Activated CD8-positive, alpha-beta T cell treated with anti-CD3 and anti-CD28 coated beads, Interleukin-2, amount 10 ng/mL, durations not matched to agents 7 days and 5 days (primary cell): ENCODE measurements at places on chromosomes 1 and 21.

DNA sequence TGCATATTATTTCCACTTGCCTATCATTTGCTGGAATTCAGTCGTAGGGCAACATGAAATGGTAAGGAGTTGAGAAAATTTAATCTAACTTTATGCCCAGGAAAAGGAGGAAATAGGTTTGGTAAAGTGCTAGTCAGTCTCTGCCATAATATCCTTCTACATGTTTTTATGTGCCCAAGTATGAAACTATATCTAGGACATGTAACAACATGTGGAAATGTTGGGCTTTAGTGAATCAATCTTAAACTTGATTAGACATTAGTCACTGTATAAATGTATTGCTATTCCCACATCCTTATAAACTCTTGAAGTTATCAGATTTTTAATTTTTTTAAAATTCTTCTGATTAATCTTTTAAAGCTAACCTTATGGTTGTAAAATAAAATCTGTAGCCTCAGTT lies 204.7 kb upstream of the ZRANB2 start:
- no peak for DNase-seq
- H3K27ac ChIP-seq = no peak overlapping the region
- no peaks in the 10 kb centered on the region for H3K27me3 ChIP-seq
- H3K4me1 ChIP-seq = no peaks in the 10 kb centered on the region
- no peak overlapping the region for H3K4me3 ChIP-seq
- H3K36me3 ChIP-seq = no peaks in the 10 kb centered on the region

- H3K27ac ChIP-seq = peak overlapping the region; percentile 80
- peaks cover 25% of the 10 kb centered on the region for H3K27me3 ChIP-seq
- peak; percentile 30 for DNase-seq
- H3K4me1 ChIP-seq = peaks cover 41% of the 10 kb centered on the region
Observed at GRCh38 chr1:15410223-15410883, 665 bp downstream of the EFHD2 start.

DNA sequence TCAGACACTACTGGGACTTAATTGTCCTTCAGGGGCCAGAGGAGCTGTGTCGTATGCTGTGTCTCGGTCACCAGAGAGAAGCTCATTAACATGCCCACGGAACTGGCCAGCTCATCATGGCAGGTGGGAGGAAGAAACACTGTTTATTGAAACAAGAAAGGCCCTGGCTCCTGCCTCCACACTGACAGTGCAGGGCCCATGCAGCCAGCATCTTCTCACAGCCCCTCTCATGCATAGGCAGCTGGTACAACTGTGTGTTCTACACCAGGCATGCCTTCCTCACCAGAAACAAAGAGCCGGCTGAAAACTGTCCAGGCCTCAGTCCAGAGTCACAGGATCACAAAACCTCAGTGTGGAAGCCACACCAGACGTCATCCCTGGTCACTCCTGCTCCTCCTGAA lies 106.0 kb downstream of the UBE2U start:
- no peak overlapping the region for H3K4me3 ChIP-seq
- H3K36me3 ChIP-seq = no peaks in the 10 kb centered on the region
- no peak overlapping the region for H3K27ac ChIP-seq
- peaks cover 2% of the 10 kb centered on the region for H3K27me3 ChIP-seq
- no peak for DNase-seq
- no peaks in the 10 kb centered on the region for H3K4me1 ChIP-seq

DNA sequence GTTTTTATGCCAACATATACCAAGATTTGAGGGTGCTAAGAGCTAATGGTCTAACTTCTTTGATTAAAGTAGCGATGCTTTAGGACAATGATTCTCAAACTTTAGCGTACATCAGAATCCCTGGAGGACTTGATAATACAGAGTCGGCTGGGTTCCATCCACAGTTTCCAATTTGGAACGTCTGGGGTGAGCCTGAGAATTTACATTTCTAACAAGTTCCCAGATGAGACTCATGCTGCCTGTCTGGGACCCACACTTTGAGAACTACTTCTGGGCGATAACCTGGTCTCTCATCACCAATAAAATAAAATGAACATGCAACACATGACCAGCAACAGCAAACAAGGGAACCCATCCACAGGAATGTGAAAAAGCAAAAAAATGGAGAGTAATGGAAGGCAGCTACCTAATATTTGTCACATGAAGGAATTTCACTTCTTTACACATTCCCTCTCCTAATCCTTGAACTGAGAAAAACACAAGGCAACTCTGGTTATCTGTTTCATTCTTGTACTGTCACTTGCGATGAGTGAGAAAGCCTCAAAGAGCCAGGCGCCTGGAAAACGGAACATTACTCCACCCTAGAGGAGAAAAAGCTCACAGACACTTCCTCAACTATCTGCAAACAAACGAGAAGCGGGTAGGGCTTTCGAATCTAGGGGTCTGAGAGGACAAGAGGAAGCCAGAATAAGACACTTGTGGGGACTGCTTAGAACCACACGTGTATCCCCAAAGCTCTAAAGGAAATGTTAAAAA lies 14.0 kb downstream of the HSF2BP start:
- H3K4me3 ChIP-seq = peak overlapping the region; percentile 54
- H3K4me1 ChIP-seq = peaks cover 24% of the 10 kb centered on the region
- H3K36me3 ChIP-seq = no peaks in the 10 kb centered on the region
- peaks cover 6% of the 10 kb centered on the region for H3K27me3 ChIP-seq
- peak overlapping the region; percentile 78 for H3K27ac ChIP-seq
- peak; percentile 67 for DNase-seq

DNA sequence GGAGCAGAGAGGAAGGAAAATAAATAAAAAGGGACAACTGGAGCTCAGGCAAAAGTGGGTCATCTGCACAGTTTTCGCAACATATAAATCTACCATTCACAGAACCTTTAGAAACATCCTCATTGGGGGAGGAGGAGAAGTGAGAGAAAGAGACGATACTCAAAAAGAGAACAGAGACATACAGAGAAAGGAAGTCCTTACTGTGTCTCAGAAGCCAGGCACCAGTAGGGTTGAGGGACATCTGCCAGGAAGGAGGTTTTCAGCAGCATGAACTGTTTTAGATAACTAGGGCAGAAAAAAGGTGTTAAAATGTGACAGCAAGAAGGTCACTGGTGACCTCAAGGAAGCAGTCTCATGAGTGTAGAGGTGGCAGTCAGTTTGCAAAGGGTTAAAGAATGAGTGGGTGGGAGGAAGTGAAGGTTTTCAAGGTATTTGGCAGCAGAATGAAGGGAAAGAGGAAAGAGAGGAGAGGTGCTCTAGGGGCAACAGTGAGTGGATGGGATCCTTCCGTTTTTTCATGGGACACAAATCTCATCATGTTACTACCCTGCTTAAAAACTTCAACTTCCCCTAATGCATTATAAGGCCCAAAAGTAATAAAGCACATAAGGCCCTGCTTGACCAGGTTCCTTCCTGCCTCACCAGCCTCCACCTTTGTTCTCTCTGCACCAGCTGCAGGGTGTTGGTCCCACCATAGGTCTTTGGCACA lies 9.5 kb downstream of the JAK1 start:
- H3K4me3 ChIP-seq = no peak overlapping the region
- peaks cover 14% of the 10 kb centered on the region for H3K36me3 ChIP-seq
- H3K4me1 ChIP-seq = peaks cover 46% of the 10 kb centered on the region

GRCh38 chr1:84159533-84160240 lies 15.6 kb downstream of the PRKACB start:
- H3K4me3 ChIP-seq = no peak overlapping the region
- no peak overlapping the region for H3K27ac ChIP-seq
- no peaks in the 10 kb centered on the region for H3K27me3 ChIP-seq
- DNase-seq = no peak

DNA sequence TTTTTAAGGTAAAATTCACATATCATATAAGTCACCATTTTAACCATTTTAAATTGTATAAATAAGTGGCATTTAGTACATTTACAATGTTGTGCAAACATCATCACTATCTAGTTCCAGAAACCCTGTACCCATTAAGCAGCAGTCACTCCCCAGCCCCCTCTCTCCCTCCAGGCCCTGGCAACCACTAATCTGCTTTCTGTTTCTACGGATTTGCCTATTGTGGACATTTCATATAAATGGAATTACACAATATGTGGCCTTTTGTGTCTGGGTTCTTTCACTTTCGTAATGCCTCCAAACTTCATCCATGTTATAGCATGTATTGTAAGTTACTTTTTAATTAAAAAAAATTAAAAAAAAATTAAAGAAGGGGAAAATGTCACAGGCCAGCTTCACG lies 58.0 kb upstream of the RAB3GAP2 start:
- DNase-seq = no peak
- no peak overlapping the region for H3K27ac ChIP-seq
- no peaks in the 10 kb centered on the region for H3K4me1 ChIP-seq
- peaks cover 2% of the 10 kb centered on the region for H3K27me3 ChIP-seq
- no peaks in the 10 kb centered on the region for H3K36me3 ChIP-seq
- no peak overlapping the region for H3K4me3 ChIP-seq

- no peaks in the 10 kb centered on the region for H3K27me3 ChIP-seq
- H3K36me3 ChIP-seq = no peaks in the 10 kb centered on the region
- H3K4me1 ChIP-seq = no peaks in the 10 kb centered on the region
- H3K4me3 ChIP-seq = no peak overlapping the region
Observed at GRCh38 chr1:161989786-161990185, 33.9 kb downstream of the OLFML2B start.

GRCh38 chr1:240174734-240175133 lies 83.1 kb downstream of the FMN2 start:
- no peaks in the 10 kb centered on the region for H3K36me3 ChIP-seq
- no peak overlapping the region for H3K27ac ChIP-seq
- no peak overlapping the region for H3K4me3 ChIP-seq

- peak overlapping the region; percentile 63 for H3K27ac ChIP-seq
- no peaks in the 10 kb centered on the region for H3K27me3 ChIP-seq
- peaks cover 70% of the 10 kb centered on the region for H3K36me3 ChIP-seq
- no peak for DNase-seq
- no peak overlapping the region for H3K4me3 ChIP-seq
Observed at GRCh38 chr1:1875932-1876331, 15.0 kb downstream of the GNB1 start.

GRCh38 chr1:214952648-214953047 lies 129.9 kb upstream of the KCNK2 start:
- H3K27me3 ChIP-seq = no peaks in the 10 kb centered on the region
- H3K4me3 ChIP-seq = no peak overlapping the region
- no peak for DNase-seq
- H3K4me1 ChIP-seq = no peaks in the 10 kb centered on the region

GRCh38 chr1:175343945-175344344 lies 151.4 kb upstream of the KIAA0040 start:
- DNase-seq = no peak
- H3K36me3 ChIP-seq = no peaks in the 10 kb centered on the region
- H3K27ac ChIP-seq = no peak overlapping the region

DNA sequence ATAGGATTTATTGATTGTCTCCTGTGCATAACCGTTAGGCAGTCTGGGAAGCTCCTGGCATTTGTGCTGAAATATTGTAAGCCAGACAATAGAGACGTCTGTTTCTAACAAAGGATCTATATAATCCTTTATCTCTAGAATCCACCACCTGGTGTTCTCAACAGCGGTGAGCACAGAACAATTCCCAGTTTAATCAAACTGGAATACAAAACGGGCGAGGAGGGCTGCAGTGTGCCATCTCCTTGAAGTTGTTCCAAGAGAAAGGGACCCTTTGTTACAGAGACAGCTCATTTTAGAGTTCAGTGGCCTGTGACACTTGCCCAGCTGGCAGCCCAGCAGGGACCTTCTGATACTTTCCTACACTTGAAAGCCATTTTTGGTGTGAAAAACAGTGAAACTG lies 162.8 kb upstream of the IVNS1ABP start:
- DNase-seq = no peak
- peaks cover 5% of the 10 kb centered on the region for H3K4me1 ChIP-seq
- H3K36me3 ChIP-seq = peaks cover 2% of the 10 kb centered on the region
- no peak overlapping the region for H3K4me3 ChIP-seq
- no peaks in the 10 kb centered on the region for H3K27me3 ChIP-seq
- H3K27ac ChIP-seq = no peak overlapping the region

- no peak overlapping the region for H3K27ac ChIP-seq
- no peaks in the 10 kb centered on the region for H3K36me3 ChIP-seq
- H3K27me3 ChIP-seq = peaks cover 21% of the 10 kb centered on the region
- no peak overlapping the region for H3K4me3 ChIP-seq
- peaks cover 27% of the 10 kb centered on the region for H3K4me1 ChIP-seq
Observed at GRCh38 chr1:25061261-25061995, 131.4 kb upstream of the RUNX3 start.

- H3K4me3 ChIP-seq = no peak overlapping the region
- H3K27ac ChIP-seq = no peak overlapping the region
- H3K36me3 ChIP-seq = no peaks in the 10 kb centered on the region
- H3K27me3 ChIP-seq = peaks cover 5% of the 10 kb centered on the region
- no peaks in the 10 kb centered on the region for H3K4me1 ChIP-seq
- no peak for DNase-seq
Observed at GRCh38 chr1:65979136-65980044, 186.7 kb downstream of the PDE4B start.
